CD4-positive, alpha-beta memory T cell (primary cell): ENCODE measurements at places on chromosomes 5 and 9.

DNA sequence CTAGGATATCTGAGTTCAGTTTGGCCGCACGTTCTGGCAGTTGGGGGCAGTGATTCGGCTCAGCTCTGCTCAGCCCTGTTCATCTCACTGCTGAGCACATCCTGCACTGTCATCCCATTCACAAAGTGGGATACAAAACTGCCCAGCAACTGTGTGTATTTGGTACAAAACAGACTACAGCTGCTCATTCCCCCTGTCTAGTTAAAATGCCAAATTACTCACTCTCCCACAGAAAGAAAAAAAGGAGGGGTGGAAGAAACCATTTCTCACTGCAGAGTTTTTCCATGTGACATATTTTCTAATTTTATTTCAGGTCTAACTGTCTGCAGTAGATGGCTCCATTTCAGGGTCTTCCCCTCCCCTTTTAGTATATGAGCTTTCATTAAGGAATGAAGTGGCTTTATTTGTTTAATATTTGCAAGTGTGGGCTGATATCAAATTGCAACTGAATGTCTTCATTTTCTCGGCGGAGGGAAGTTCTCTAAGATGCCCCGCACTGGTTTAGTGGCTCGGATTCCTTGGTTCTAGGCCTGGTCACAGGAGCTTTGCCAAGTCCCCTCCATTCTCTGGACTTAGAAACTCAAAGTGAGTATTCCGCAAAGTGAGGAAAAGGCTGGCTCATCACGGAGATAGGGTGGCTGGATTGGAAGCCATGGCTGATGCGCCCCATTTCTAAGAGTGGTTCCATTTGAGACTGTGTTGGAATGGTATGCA, 14.7 kb downstream of the COL15A1 start:
- DNase-seq = no peak

DNA sequence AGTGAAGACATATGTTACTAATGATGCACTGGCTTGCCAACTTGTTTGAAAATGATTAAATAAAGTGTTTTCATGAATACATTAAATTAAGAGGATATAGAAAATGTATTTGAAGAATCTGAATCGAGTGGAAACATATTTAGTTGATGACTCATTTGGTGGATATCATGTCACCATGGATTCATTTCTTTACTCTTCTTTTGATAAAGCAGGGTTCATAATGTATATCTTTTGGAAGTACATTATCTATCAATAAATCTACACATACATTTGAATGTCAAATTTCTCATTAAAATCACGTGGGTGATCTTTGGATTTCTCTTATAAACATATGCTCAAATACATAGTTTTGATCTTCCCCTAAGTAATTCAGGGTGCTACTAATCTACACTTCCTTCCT, 1148.1 kb upstream of the ACO1 start:
- DNase-seq = no peak

DNA sequence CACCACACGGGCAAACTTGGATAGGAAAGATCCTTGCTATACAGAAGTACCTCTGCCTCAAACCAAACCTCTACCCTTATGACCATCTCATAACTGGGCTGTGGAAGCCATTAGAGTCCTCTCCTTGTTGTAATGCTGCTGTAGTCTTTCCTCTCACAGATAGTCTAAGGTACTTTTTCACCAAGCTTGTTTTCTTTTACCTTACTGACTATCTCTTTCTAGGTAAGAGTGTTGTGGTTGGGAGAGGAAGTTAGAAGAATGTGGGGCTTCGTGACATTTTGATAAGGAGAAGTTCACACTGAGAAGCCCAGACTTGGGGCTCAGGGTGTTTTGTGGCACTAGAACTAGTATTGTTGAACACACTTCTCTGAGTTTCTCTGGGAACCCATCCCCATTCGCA, 8.9 kb downstream of the CFAP95 start:
- DNase-seq = no peak

DNA sequence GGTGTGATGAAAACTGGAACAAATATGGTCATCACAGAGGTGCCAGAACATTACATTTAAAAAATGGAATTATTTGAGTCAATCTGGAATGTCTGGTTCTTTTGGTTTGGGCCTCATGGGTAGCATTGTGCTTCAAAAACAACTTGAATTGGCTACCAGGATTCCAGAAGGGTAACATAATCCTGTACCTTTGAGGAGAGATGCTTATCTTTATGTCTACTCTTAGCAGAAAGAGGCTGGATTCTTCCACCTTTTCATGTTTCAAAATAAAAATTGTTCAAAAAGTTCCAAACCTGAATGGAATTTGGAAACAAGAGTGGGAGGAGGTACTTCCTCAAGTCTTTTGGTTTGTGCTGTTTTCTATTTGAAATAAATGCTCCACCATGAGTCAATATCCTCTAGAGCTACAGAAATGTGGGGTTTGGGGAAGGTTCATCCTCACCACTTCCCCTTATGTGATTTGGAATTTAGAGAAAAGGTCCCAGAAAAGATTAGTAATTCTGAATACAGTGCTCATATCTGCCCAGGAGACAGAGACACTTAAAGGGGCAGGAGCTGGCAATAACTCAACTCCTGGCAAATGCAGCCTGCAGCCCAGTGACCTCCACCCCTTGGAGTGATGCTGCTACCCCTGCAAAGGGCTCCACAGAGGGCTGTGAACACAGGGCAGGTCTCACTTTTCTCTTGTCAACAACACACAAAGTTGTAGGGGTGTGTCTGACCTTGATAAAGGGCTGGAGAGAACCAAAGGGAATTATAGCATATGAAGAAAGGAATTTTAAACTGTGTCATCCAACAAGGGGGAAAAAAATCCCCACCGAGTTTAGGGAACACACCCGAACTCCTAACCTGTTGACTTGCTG, 272.8 kb downstream of the CWC27 start:
- no peak for DNase-seq

DNA sequence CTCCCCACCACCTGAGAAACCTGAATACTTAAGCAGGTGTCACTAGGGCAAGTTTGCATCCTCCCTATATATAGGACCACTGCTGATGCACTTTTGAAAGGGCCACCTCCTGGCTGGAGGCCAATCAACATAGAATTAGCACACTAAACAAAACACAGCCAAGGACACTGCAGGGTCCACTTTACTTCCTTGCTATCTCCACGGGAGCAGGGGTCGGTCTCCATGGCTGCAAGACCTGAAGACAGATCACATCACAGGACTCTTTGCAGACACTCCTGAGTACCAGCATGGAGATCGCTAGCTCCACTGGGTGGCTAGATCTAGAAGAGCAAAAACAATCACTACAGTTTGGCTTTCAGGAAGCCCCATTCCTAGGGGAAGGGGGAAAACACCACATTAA, 72.3 kb downstream of the C9orf153 start:
- DNase-seq = no peak

DNA sequence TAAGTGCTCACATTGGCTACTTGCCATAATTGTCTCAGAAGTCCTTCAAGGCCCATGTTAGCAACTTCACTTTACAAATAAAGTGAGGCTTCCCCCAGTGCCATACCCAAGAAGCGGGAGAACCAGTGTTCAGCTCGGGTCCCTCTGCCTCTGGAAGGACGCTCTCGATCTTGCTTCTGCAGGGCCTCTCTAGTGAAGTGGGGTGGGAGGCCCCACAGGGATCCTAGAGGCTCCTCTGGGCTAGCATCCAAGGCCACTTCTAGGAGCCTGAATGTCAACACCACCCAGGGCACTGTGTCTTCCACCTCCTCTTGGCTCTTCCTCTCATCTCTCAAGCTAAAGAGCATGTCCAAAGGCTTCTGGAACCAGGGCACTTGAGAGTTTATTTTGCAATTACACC, 282.5 kb downstream of the GADD45G start:
- DNase-seq = no peak

DNA sequence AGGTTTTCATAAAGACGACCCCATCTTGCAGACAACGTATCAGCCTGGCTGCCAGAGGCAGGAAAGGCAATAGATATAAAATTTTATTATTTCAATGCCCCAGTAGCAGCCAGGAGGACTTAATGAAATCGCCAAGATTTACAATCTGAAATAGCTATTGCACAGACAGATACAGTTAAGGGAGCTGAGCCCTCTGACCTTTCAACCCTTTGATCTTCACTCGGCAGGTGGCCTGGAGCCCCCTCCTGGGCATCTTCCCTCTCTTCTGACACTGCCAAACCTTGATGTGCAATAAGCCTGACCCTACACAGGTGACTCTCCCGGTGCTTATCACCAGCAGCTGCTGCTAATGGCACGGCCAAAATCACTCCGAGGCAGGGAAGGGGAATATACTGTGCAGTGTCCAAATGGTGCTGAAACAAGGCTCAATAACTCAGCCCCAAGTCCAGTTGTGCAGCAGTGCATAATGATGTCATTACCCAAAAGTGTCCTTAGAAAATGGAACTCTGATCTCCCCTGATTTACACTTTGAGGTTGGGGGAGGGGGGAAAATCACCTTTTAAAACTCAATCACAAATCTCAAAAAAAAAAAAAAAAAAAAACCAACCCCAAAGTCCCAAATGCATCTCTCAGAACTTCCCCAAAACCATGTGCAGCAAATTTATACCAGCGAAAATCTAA, 242.0 kb downstream of the CRB2 start:
- DNase-seq = no peak

DNA sequence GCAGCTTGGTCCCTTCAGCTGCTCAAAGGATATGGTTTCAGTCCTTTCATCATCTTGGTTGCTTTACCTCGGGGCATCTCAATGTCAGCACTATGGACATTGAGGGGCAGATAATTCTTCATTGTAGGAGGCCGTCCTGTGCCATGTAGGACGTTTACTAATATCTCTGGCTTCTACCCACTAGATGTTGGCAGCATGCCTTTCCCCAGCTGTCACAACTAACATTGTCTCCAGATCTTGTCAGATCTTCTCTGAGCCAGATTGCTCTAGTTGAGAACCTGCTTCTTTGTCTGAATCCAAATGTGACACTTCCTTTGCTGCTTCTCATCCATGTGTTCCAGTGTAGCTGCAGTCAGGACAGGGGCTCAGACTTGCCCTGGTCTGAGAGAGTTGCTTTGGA, 10.3 kb downstream of the PTPA start:
- no peak for DNase-seq

- no peak for DNase-seq
Observed at GRCh38 chr5:150118561-150119229, 32.3 kb upstream of the CSF1R start.

DNA sequence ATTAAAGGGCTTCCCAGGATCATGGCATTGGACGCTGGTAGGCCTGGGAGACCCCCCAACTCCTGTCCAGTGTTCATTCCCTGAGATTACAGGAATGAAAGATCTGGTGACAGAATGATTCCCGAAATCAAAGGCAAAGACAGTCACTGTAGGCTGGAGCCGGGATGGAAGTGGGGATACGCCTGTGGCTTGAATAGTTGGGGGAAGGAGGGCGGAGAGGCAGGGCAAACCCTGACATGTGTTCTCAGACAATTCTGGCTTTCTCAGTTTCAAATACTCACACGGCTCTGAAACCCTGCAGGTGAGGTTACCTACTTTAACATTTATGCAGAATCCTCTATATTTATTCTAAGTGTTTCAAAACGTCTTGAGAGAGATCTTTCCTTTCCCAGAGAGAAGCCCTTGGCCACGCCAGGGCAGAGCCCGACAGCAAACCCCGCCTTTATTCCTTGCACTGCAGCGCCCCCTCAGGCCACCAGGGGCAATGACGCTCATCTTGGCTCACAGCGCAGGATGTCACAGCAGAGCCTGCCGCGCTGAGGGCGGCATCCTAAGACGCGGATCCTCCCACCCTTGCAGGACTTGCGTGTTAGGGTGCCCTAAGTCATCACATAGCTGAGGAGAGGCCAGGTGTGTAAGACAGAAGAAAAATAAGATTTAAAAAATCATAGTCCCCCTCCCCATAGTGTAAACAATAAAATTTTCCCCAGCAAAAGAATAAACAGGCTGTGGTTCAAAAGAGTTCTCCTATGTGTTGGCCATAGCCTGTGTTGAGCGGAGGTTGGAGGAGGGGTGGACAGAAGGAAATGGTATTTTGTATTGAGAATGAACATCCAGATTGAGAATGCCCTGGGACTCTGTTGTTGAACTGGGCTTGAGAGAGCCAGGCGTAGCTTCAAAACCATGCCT, 284.5 kb downstream of the NTRK2 start:
- peak; percentile 13 for DNase-seq

- no peak for DNase-seq
Observed at GRCh38 chr9:127562841-127563401, 49.2 kb upstream of the STXBP1 start.

DNA sequence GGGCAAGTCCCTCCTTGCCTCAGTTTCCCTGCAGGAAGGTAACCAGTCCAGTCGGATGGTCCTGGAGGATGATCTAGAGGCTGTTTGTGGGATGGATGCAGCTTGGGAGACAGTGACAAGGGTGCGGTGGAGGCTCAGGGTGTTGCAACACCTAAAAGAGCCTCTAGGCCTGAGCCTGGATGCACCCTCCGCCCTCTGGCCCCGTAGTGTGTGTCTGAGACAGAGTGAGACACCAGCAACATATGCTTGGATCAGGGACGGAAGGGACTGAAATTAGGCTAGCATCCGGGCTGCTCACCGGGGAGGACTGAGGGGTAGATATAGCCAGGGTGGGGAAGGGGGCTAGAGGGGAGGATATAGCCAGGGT, 1.1 kb downstream of the CRAT start:
- no peak for DNase-seq

GRCh38 chr5:96714951-96715451, 52.8 kb downstream of the CAST start:
- DNase-seq = peak; percentile 83

GRCh38 chr9:22206833-22207232, 197.7 kb upstream of the CDKN2B start:
- DNase-seq = no peak

GRCh38 chr5:142006363-142007236, 6.2 kb downstream of the GNPDA1 start:
- peak; percentile 25 for DNase-seq

DNA sequence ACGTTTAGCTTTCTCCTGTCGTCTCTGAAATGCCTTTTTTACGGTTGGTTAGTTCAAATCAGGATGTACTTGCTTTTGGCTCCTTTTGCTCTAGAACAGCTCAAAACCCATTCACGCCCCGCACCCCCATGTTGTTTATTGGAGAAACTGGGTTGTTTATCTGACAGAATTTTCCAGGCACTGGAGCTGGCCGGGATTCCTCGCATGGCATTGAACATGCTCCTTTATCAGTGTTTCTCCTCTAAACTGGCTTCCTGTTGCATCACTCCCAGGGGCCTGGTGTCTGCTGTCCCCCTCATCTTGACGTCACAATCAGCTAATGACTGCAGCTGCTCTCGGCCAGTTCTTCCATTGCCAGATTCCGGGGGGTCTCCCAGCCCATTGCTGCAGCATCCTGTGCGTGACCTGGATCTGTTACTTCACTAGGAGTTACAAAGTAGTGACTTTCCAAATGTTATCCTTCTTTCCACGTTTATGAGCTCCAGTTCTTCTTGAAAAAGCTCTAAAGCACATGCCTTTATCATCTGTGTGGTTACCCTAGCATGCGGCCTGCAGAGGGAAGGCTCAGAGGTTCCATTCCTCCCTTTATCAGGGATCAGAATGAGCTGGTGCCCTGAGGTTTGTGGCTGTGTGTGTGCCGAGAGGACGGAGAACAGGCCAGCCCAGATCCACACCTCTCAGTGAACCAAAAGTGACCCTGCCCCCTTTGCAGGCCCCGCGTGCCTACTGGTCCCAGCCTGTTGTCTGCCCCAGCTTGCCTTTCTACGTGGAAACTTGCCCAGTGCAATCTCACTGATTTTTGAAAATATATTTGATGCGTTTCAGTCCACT, 27.5 kb downstream of the FAM163B start:
- no peak for DNase-seq

GRCh38 chr5:77774981-77775789, 954 bp downstream of the TBCA start:
- no peak for DNase-seq

- no peak for DNase-seq
Observed at GRCh38 chr9:20262611-20263010, 359.7 kb downstream of the MLLT3 start.

- no peak for DNase-seq
Observed at GRCh38 chr9:70481471-70481870, 67.0 kb upstream of the KLF9 start.

- DNase-seq = no peak
Observed at GRCh38 chr5:157611571-157612476, 36.2 kb upstream of the ADAM19 start.
